WTC11 (cell line): ENCODE measurements at places on chromosomes 13 and 19. TPM values are rescaled to one million over a fixed set of nuclear protein-coding genes. Genes with fewer than 3 reads are reported as not detected.
A peak's percentile ranks its signal among the peaks of the same experiment; 100 is the strongest.

The TEX29 gene
- total RNA-seq = 0.32 to 0.68 TPM (median 0.37 TPM) in 3 replicates

The ZNF66 gene
- 34.1 to 41.6 TPM (median 34.8 TPM) in 3 replicates for total RNA-seq

The URAD gene
- not detected in 3 replicates for total RNA-seq

The ZNF681 gene
- 12.9 to 16.9 TPM (median 14.5 TPM) in 3 replicates for total RNA-seq

GRCh38 chr13:23806874-23807526 lies 82.2 kb downstream of the MIPEP start:
- DNase-seq = no peak
- H3K36me3 ChIP-seq = peaks cover 7% of the 10 kb centered on the region
- no peaks in the 10 kb centered on the region for H3K27me3 ChIP-seq
- no peak overlapping the region for H3K4me3 ChIP-seq

GRCh38 chr13:83272652-83273240 lies 609.5 kb downstream of the SLITRK1 start:
- H3K27me3 ChIP-seq = no peaks in the 10 kb centered on the region
- H3K36me3 ChIP-seq = no peaks in the 10 kb centered on the region
- peaks cover 16% of the 10 kb centered on the region for H3K4me1 ChIP-seq
- DNase-seq = no peak

GRCh38 chr13:99658261-99658991 lies 157.2 kb downstream of the TM9SF2 start:
- peak overlapping the region; percentile 57 for H3K4me3 ChIP-seq
- peak; percentile 74 for DNase-seq
- H3K36me3 ChIP-seq = no peaks in the 10 kb centered on the region
- H3K27me3 ChIP-seq = no peaks in the 10 kb centered on the region

The KLK15 gene
- not detected in 3 replicates for total RNA-seq

DNA sequence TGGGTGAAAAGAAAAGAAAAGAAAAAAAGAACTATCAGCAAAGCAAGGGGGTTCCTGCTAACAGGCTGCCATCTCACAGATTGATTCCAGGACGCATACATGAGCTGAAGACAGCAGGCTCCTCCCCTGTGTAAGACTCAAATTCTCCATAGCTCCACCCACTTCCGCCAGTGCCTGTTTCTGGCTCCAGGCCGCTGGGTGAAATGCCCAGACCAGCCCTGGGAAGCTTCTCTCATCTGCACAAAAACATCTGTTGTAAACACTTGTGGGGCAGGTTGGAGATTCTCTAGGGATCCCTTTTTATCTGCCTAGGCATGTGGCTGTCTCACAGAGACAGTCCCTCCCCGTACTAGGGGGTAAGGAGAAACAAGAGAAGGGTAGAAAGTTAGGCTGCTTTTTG lies 1054.4 kb upstream of the SPRY2 start:
- DNase-seq = peak; percentile 58
- no peak overlapping the region for H3K27ac ChIP-seq
- H3K27me3 ChIP-seq = no peaks in the 10 kb centered on the region
- H3K4me3 ChIP-seq = no peak overlapping the region
- peaks cover 37% of the 10 kb centered on the region for H3K4me1 ChIP-seq

DNA sequence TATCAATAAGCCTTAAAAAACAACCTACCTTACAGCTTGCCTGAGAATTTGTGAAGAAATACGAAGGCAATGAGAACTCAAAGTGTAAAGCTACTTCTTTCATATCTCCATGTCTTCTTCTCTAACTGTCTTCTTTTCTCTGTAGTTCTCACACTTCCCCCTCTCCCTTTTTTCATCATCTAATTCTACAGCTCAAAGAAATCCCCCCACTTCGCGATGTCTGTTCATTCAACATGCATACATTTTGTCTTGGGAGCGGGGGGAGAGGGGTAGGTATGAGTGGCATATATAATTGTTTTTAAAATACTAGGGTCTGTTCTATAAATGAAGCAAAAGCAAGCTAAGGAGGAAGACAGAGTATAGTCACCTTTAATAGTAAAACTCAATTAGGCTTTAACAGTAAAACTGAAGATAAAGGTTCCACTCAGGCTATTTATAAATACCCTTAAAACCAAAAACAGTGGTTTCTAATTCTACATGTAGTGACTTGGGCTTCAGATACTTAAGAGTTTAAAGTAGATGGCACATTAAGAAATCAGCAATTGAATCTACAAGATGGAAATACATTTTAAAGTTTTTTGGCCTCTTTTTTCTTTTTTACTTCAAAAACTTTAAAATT lies 106.9 kb downstream of the KLF12 start:
- peaks cover 67% of the 10 kb centered on the region for H3K4me1 ChIP-seq
- H3K27me3 ChIP-seq = peaks cover 17% of the 10 kb centered on the region
- H3K27ac ChIP-seq = peak overlapping the region; percentile 90
- H3K4me3 ChIP-seq = peak overlapping the region; percentile 68
- no peak for DNase-seq
- H3K36me3 ChIP-seq = peaks cover 8% of the 10 kb centered on the region

DNA sequence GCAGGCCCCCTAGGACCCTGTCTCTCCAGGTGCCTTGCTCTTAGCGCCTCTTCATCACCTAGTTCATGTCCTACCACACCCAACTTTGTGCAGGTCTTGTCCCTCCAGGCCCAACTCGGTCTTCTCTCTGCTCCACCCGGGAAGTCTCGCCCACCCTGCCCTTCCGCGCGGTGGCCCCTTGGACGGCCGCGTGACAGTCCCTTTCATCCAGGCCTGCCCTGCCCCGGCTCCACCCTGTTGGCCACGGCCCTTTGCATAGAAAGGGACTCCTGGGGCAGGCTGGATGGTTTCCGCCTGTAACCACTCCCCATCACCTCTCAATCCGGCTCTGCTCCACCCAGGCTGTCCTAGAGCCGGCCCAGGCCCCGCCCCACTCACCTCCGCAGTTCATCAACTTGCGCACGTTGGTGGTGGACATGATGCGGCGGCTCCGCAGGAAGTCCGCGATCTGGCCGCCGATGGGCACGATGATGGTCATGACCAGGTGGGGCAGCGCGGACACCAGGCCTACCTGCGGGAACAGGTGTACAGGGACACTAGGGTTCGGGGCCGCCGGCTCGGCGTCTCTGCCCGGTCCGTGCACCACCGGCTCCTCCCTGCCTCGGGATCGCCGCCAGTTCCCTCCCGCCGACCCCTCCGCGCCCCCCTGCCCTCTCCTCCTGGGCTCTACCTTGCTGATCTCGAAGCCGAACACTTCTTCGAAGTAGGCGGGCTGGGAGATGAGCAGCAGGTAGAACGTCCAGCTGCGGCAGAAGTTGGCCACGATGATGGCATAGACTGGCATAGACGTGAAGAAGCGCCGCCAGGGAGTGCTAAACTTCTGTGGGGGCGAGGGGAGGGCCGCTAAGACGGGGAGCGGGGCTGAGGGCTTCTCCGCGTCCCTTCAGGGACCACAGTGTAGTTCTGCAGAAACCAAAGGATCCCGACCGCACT lies 7.2 kb downstream of the GFY start:
- H3K36me3 ChIP-seq = peaks cover 3% of the 10 kb centered on the region; the same call in 1 of the 2 replicates
- peaks cover 53% of the 10 kb centered on the region for H3K4me1 ChIP-seq

GRCh38 chr19:5231857-5232678 lies 108.5 kb downstream of the PTPRS start:
- DNase-seq = no peak
- no peak overlapping the region for H3K4me3 ChIP-seq
- H3K4me1 ChIP-seq = no peaks in the 10 kb centered on the region; the same call in 1 of the 2 replicates

The FFAR1 gene
- total RNA-seq = 0.07 TPM in 1 of 3 replicates, not detected in the others

DNA sequence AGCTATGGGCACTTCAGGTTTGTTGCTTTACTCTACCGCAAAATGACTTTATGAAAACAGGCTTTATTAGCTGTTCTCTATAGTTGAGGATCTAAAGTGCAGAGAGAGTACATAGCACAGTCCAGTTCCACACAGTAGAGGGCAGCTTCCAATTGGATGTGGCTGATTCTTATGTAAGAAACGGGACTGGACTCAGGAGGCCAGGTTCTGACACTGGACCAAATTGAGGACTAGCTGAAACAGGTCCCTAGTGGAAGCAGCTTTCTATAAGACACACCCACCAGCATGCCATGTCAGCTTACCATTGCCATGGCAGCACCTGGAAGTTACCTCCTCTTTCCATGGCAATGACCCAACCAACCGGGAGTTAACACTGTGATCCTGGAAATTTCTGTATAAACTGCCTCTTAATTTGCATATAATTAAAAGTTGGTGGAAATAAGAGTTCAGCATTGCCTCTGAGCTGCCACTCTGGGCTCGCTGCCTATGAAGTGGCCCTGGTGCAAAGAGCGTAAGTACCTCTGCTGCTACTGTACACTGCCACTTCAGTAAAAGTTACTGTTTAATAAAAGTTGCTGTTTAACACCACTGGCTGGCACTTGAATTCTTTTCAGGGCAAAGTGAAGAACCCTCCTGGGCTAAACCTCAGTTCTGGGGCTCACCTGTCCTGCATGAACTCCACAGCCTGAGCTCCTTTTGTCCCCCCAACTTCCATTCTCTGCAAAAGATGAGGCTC lies 211.9 kb upstream of the SLC10A2 start:
- no peaks in the 10 kb centered on the region for H3K27me3 ChIP-seq
- no peak overlapping the region for H3K4me3 ChIP-seq
- no peak for DNase-seq
- H3K27ac ChIP-seq = no peak overlapping the region
- H3K4me1 ChIP-seq = peaks cover 12% of the 10 kb centered on the region

The ERICH6B gene
- total RNA-seq = 0.16 TPM in 1 of 3 replicates, not detected in the others

The PTGER1 gene
- 0.68 to 1.2 TPM (median 0.87 TPM) in 3 replicates for total RNA-seq

The CASP14 gene
- not detected in 3 replicates for total RNA-seq

DNA sequence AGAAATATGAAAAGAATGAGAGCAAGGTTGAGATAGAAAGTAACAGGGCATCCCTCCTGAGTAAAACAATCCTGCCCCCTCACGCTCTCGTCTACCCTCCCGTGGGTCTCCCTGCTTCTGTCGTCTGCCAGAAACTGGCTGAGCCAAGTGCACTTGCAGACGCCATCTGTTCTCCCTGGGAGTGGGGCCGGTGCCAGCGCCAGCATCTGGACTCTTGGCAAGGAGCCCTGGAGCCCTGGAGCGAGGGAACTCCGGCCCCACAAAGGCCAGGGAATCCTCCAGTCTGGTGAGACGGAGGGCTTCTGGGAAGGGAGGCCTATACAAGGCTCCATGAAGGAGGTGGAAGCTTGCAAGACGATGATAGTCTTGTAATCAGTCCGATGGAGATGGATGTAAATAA lies 2.3 kb upstream of the TMEM91 start:
- H3K27me3 ChIP-seq = peaks cover 14% of the 10 kb centered on the region
- H3K4me1 ChIP-seq = peaks cover 17% of the 10 kb centered on the region
- no peaks in the 10 kb centered on the region for H3K36me3 ChIP-seq
- H3K27ac ChIP-seq = peak overlapping the region; percentile 83

DNA sequence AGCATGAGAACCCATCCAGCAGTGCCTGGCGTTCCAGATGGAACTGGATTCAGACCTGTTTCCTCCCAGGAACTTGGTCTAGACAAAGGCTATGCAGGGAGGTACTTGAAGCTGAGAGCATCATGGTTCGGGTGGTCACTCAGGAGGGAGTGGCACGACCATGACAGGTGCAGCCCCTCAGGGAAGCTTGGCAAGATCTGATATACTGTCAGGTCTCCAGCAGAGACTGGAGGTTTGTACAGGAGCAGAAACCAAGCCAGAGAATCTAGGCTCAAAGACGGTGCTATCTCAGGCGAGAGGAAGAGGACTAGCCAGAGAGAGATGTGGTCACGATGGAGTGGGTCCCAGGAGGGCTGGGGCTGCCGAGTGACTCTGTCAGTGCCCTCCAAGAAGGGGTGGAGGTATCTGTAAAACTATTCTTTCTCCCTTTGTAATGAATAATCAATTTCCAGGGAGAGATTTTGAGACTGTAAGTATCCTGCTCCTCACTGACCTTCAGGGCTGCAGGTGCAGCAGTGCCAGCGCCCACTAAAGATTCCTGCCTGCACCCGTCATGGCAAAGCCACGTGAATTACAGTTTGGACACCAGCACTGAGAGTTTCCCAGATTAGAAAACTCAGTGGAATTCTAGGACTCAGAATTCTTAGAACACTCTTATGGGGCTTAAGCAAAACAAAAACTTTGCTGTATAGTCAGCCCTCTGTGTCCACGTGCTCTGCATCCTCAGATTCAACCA lies 10.2 kb upstream of the DCUN1D2 start:
- no peak for DNase-seq
- H3K4me1 ChIP-seq = peaks cover 5% of the 10 kb centered on the region
- H3K27ac ChIP-seq = no peak overlapping the region
- no peaks in the 10 kb centered on the region for H3K27me3 ChIP-seq

DNA sequence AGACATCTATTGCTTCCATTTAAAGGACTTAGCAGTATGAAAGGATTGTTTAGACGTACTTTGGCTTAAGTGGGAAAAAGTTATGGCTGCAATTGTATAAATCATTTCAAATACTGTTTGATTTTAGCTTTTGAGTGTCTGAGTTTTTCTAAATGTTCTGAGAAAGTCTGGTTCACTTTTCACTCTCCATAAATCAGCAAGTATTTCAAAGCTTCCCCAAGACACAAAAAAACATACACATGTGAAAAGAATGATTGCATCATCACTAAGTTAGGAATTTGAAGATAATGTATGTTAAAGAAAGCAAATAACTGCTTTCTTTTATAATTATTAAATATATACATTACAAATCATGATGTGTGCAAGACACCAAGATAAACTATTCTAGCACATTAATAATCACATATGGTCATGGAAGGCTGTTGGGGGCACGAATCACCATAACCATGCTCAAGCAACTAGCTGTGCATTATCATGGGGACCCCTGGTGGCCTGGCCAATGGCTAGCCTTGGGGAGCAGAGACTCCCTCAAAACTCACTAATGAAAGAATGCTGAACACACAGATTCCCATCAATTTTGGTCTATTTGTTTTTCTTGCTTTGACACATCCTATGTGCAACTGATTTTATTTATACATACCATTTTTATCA lies 111.1 kb downstream of the MIPEP start:
- no peak overlapping the region for H3K27ac ChIP-seq
- no peak overlapping the region for H3K4me3 ChIP-seq
- no peaks in the 10 kb centered on the region; the same call in none of the 2 replicates for H3K27me3 ChIP-seq
- peaks cover 23% of the 10 kb centered on the region for H3K36me3 ChIP-seq

GRCh38 chr19:49160450-49161189 lies 3.0 kb downstream of the TRPM4 start:
- H3K27me3 ChIP-seq = peaks cover 33% of the 10 kb centered on the region
- no peaks in the 10 kb centered on the region for H3K36me3 ChIP-seq
- 0 out of 2 replicates have a peak overlapping the region, but pooled peaks have one; percentile 44 for H3K27ac ChIP-seq
- DNase-seq = no peak
- H3K4me1 ChIP-seq = peaks cover 21% of the 10 kb centered on the region
- H3K4me3 ChIP-seq = no peak overlapping the region

DNA sequence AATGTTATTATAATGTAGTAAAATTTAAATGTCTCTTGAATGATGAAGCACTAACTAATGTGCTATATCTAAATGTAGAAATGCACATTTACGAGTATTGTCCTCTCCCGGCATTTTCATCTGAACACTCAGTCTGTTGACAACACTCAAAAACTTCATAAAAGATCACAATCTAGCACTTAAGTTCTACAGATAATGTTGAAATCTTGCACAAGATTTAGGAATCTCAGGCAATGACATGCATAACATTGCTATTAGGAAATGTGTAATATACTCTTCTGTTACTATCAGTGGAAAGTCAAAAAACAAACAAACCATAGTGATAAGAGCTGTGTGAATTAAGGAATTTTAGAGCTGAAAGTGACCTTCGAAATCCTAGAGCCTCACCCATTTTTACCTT lies 37.5 kb upstream of the XPO4 start:
- peaks cover 20% of the 10 kb centered on the region for H3K4me1 ChIP-seq
- peak overlapping the region; percentile 37; the same call in 1 of the 2 replicates for H3K27ac ChIP-seq
- peaks cover 11% of the 10 kb centered on the region for H3K27me3 ChIP-seq
- no peaks in the 10 kb centered on the region for H3K36me3 ChIP-seq
- H3K4me3 ChIP-seq = no peak overlapping the region
- DNase-seq = no peak
